Tongue (tissue), 3 donors: ENCODE measurements at places on chromosomes 16 and 17. TPM values are rescaled to one million over a fixed set of nuclear protein-coding genes. Genes with fewer than 3 reads are reported as not detected.

Gene QPRT
- total RNA-seq, result 24.9 TPM

Gene KIAA0513
- total RNA-seq, result 6.8 TPM

Gene ROGDI
- total RNA-seq, result 12.6 TPM

Gene HOXB6
- total RNA-seq, result not detected

Gene CFAP119
- total RNA-seq, result 2.2 TPM

Gene ADPRM
- total RNA-seq, result 23.6 TPM

Gene HASPIN
- total RNA-seq, result 2.3 TPM

Gene MYL11
- total RNA-seq, result 9,092 TPM

Gene AGRP
- not detected for total RNA-seq

Gene SEPTIN1
- total RNA-seq, result not detected

Gene GJC1
- total RNA-seq, result 29.1 TPM

Gene CES4A
- 5.2 TPM for total RNA-seq

Gene CTRB2
- not detected for total RNA-seq

Gene LGALS9
- 7.3 TPM for total RNA-seq

Gene SLC47A1
- 10.9 TPM for total RNA-seq

Gene TBX6
- 1.4 TPM for total RNA-seq

Gene GUCY2D
- not detected for total RNA-seq

Gene PRAC1
- total RNA-seq, result not detected

Gene HES7
- not detected for total RNA-seq

Gene KRT28
- total RNA-seq, result not detected

Gene TVP23A
- total RNA-seq, result 1.2 TPM

Gene SMIM22
- total RNA-seq, result not detected

Gene CYB5B
- 47.9 TPM for total RNA-seq

Gene MFSD6L
- total RNA-seq, result 0.92 TPM

Gene ZG16
- not detected for total RNA-seq

Gene ZNF624
- 13.0 TPM for total RNA-seq

Gene GRB7
- 11.4 TPM for total RNA-seq

Gene FGF11
- total RNA-seq, result 5.4 TPM

Gene MYH1
- total RNA-seq, result 15.4 TPM

Gene PAFAH1B1
- 184 TPM for total RNA-seq

Gene DDX28
- 9.7 TPM for total RNA-seq

Gene PTX4
- 1.5 TPM for total RNA-seq

Gene CHRNE
- 3.8 TPM for total RNA-seq

Gene ST6GALNAC1
- total RNA-seq, result 1.7 TPM

Gene TP53
- 23.6 TPM for total RNA-seq

Gene PLA2G15
- total RNA-seq, result 31.2 TPM

Gene KRTAP9-4
- not detected for total RNA-seq

Gene TCAP
- 608 TPM for total RNA-seq

Gene AANAT
- total RNA-seq, result not detected

Gene KRT40
- 7.7 TPM for total RNA-seq

Gene ZDHHC1
- 14.2 TPM for total RNA-seq

Gene PYY
- total RNA-seq, result not detected

Gene MARVELD3
- total RNA-seq, result 1.9 TPM

Gene LSM12
- 22.6 TPM for total RNA-seq

Gene UTS2R
- total RNA-seq, result 5.8 TPM

Gene ITGB4
- total RNA-seq, result 48.2 TPM

Gene LRRC75A
- total RNA-seq, result 6.2 TPM

Gene KLHL10
- total RNA-seq, result 0.41 TPM

Gene PLA2G10
- total RNA-seq, result not detected

Gene KRTAP9-3
- total RNA-seq, result not detected

Gene KRTAP4-3
- not detected for total RNA-seq

Gene GGA3
- total RNA-seq, result 21.0 TPM

Gene SDR42E2
- total RNA-seq, result not detected

Gene HSF4
- 3.8 TPM for total RNA-seq

Gene ALDH3A1
- total RNA-seq, result 17.1 TPM
